ENCODE measurements at places on chromosomes 5 and 9. TPM values are rescaled to one million over a fixed set of nuclear protein-coding genes. Genes with fewer than 3 reads are reported as not detected.

Gene WDR38
- not detected for total RNA-seq

Gene NIM1K
- total RNA-seq: 0.07 TPM

Gene TMEM8B
- total RNA-seq: 1.6 TPM

Gene C5orf58
- total RNA-seq: not detected

Gene SLC22A5
- 14.7 TPM for total RNA-seq

Gene ZDHHC11B
- not detected for total RNA-seq

Gene ACSL6
- 0.07 TPM for total RNA-seq

Gene CDKN2B
- total RNA-seq: 4.7 TPM

Gene POU4F3
- not detected for total RNA-seq

Gene TMC1
- not detected for total RNA-seq
